ENCODE measurements at places on chromosomes 12 and 14. TPM values are rescaled to one million over a fixed set of nuclear protein-coding genes. Genes with fewer than 3 reads are reported as not detected.

DNA sequence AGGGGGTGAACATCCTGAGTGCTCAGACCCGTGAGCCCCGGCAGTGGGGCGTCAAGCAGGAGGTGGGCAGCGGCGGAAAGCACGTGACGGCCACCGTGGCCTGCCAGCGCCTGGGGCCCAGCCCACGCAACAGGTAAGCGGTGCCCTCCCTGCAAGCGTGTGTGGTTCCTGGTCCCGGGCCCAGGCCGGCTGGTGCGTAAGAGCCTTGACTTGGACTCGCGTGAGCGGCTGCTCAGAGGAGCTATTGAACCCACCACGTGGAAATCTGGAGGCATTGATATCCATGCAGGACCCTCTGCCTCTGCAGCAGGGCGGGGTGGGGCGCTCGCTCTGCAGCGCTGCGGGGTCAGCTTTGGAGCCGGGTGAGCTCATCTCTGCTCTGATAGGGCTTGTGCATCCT, 277.0 kb downstream of the TMEM132C start:
- H3K4me3 ChIP-seq: no peak overlapping the region
- H3K4me1 ChIP-seq: no peaks in the 10 kb centered on the region
- no peak overlapping the region for H3K27ac ChIP-seq

ADGRD1 gene
- total RNA-seq: 0.08 TPM

- H3K27me3 ChIP-seq: no peaks in the 10 kb centered on the region
- no peak overlapping the region for H3K4me3 ChIP-seq
- no peaks in the 10 kb centered on the region for H3K36me3 ChIP-seq
- no peaks in the 10 kb centered on the region for H3K4me1 ChIP-seq
Measured at GRCh38 chr12:1305791-1306500, 288.4 kb downstream of the FBXL14 start.

DNA sequence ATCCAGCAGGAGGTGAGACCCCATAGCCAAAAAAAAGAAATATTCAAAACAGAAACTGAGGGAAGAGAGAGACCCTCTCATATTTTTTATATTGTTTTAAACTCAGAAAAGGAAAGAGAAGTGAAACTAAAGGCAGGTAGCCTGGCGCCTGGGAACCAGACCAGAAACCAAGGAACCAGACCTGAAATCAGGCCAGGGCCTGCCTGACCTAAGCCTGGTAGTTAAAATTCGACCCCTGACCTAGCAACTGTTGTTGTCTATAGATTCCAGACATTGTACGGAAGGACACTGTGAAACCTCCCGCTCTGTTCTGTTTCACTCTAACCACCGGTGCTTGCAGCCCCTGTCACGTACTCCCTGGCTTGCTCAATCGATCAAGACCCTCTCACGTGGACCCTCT, 38.5 kb upstream of the CD163 start:
- no peak overlapping the region for H3K4me3 ChIP-seq
- no peaks in the 10 kb centered on the region for H3K4me1 ChIP-seq
- DNase-seq: no peak
- H3K27me3 ChIP-seq: no peaks in the 10 kb centered on the region

- H3K4me3 ChIP-seq: no peak overlapping the region
- H3K36me3 ChIP-seq: no peaks in the 10 kb centered on the region
- no peak for DNase-seq
Measured at GRCh38 chr12:793711-794110, 41.3 kb downstream of the WNK1 start.

GARIN6 gene
- total RNA-seq: not detected

RASAL1 gene
- total RNA-seq: 5.4 TPM

DNA sequence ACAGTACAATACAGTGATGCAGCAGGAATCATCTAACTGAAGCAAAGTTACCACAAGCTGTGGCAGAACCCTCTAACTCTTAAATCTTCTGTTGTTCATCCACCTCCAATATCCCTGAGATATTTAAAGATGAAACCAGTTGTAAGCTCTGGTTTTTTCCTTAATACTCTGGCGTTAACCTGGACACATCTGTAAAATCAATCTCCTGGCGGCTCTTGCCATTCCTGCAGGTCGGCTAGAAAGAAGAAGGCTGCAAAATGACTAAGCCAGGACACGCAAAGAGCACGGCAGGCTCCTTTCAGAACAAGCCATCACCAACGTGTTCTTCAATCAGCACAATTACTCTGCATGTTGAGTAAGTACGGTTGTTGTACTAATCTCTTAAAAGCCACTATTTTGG, 309.3 kb downstream of the MED13L start:
- no peaks in the 10 kb centered on the region for H3K4me1 ChIP-seq
- peaks cover 13% of the 10 kb centered on the region for H3K36me3 ChIP-seq
- H3K27me3 ChIP-seq: no peaks in the 10 kb centered on the region
- H3K27ac ChIP-seq: no peak overlapping the region

GRCh38 chr14:68947802-68948201, 31.3 kb downstream of the ACTN1 start:
- peaks cover 44% of the 10 kb centered on the region for H3K4me1 ChIP-seq
- no peaks in the 10 kb centered on the region for H3K27me3 ChIP-seq
- H3K27ac ChIP-seq: no peak overlapping the region
- DNase-seq: no peak
- H3K4me3 ChIP-seq: no peak overlapping the region
